GF-D8 (cell line): ENCODE measurements at places on chromosomes 7 and 10.
A peak's percentile ranks its signal among the peaks of the same experiment; 100 is the strongest.

DNA sequence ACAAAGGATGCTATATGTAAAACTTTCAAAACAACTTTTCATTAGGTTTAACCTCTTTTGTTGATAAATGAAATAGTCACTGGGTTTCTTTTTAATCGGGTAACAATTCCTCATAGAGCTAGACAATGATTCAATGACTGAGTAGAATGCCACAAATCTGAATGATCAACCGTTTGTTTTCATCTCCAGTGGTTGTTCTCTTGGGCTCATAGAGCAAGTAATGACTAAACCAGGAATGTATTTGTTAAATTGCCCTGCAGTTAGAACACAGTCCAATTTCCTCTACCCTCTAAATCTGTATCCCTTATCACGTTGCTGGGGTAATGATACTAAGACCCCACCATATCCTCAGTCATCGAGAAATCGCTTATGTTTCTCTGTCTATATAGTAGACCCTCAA is 40.0 kb downstream of the CNNM1 start:
- no peak for DNase-seq

DNA sequence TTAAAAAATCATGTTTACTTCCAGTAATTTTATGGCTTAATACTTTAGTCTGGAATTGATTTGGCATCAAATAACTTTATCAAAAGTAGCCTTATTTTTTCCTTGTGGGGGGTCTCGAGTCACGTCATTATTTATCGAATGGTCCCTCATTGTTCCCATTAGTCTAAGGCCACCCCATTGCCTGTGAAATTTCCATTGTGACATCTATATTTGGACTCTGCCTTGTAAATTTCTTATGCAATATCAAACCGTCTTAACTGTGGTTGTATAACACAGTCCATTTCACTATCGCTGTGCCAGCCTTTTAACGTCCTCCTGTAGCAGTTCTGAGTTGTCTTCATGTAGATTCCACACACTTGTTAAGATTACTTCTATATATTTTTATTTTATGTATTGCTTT is 103.9 kb upstream of the RET start:
- peak; percentile 95 for DNase-seq

DNA sequence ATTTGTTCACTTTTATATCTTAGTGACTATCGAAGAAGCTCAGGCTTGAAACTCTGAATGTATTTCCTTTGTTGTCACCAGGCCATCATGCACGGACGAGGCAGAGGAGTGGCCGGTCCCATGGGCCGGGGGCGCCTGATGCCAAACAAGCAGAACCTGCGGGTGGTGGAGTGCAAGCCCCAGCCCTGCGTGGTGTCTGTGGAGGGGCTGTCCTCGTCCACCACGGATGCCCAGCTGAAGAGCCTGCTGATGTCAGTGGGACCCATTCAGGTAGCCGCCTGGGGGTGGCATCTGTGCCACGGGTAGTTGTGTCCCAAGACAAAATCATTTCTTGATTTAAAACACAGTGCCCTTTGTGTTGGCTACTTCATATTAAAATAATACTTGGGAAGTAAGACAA is 45.9 kb downstream of the SHH start:
- no peak for DNase-seq

GRCh38 chr7:43639858-43640491 is 57.1 kb downstream of the STK17A start:
- no peak for DNase-seq

- DNase-seq, result no peak
These were observed 559 bp downstream of the KCNMA1 start for GRCh38 chr10:77636967-77637531.

GRCh38 chr7:156386097-156386496 is 254.5 kb upstream of the RNF32 start:
- DNase-seq, result no peak

DNA sequence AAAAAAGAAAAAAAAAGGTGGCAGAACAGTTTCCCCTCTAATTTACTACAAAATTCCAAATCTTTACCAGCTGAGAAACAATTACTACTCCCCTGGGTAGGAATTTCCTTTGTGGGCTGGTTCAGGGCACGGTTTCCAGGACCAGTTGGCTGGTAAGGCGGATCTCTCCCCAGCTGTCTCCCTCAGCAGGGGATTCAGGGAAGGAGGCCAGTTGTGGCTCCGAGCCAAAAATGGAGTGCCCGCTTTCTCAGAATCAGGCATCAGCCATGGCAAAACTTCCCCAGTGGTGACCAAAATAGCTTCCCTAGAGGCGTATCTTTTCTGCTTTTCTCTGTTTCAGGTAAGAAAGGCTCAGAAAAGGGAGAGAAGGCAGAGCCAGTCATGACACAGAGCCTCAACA is 91.2 kb downstream of the ZNF22 start:
- DNase-seq, result no peak

- DNase-seq, result no peak
These were observed 75.4 kb downstream of the FGFR2 start for GRCh38 chr10:121522831-121523230.

GRCh38 chr7:87220734-87221215 is 1.2 kb upstream of the TMEM243 start:
- no peak for DNase-seq

DNA sequence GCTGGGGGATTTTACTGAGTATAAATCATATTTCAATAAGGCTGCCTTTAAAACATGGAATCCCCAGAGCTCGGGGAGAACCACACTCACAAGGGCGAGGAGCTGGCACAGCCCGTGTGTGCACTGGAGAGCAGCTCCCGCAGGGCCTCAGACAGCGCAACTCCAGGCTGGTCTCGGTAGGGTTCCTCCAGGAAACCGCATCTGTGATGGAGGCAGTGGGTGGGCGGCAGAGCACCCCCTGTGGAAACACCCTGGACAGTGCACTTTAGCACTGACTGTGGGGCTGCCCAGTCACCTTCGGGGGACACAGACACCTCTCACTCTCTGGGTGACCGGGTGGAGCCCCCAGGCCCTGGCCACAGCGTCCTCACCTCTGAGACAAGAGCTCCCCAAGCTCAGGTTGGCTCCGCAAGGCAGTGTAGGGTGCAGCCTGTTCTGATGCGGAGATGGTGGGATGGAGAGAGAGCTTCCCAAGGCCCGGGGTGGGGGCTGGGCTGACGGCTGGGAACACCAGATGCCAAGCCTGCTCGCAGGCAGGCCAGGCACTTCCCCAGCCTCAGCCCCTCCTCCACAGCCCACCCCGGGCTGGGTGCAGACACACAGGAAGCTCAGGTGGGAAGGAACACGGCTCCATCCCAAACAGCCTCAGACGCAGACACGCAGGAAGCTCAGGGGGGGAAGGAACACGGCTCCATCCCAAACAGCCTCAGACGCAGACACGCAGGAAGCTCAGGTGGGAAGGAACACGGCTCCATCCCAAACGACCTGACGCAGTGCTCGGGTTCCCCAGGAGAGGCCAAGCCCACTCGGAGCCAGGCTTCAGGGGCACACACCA is 224.4 kb downstream of the MAD1L1 start:
- no peak for DNase-seq

- no peak for DNase-seq
These were observed 64.0 kb downstream of the BBS9 start for GRCh38 chr7:33193308-33193864.

GRCh38 chr7:86643561-86644281 is at the start of gene GRM3:
TSS of gene GRM3 (plus strand) at chr7:86643909. CDS start at chr7:86765146, 121,237 bp downstream.
- DNase-seq, result no peak

DNA sequence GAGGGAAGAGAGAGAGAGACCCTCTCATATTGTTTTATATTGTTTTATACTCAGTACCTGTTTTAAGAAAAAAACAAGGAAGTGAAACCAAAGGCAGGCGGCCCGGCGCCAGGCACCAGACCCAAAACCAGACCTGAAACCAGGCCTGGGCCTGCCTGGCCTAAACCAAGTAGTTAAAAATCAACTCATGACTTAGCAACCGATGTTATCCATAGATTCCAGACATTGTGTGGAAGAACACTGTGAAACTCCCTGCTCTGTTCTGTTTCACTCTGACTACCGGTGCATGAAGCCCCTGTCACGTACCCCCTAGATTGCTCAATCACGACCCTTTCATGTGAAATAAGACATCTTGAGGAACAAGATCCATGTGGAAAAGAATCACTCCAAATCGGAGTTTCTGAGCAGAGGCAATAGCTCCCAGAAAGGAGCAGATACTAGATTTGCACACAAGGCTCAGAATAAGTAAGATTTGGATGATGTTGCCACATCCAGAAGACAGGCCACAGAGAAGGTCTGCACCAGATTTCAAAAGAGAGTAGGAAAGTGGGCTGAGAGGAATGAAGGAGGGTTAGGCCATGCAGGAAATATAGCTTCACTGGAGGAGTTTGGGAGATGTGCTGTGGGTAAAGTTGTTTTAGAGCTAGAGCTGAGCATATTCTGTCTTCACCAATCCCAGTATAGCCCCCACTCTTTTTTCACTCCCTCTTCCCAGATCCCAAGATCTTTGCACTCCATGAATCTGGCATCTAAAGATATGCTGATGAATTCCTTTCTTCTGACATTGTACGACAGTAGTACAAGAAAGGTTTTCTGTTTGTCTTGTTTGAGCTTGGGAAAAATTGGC is 8.8 kb upstream of the ZNF248 start:
- no peak for DNase-seq

DNA sequence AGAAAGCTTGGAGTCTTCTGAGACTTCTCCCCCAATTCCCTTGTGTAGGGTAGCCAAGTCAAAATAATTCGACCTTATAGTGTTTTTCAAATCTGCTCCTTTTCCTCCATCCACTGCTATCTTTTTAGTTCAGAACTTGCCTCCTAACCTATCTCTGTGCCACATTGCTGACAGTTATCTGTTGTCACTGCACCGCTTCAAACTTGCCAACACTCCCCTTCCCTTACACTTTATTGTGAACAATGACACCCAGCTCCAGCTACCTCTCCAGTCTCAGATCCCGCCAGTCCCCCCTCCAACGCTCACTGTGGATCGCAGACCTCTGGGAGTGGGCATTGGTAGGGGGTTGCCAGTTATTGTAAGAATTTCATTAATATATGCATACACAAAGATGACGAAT is 16.3 kb upstream of the HPS1 start:
- DNase-seq, result no peak

- no peak for DNase-seq
These were observed 61.4 kb upstream of the PPP1R3C start for GRCh38 chr10:91694170-91694794.

DNA sequence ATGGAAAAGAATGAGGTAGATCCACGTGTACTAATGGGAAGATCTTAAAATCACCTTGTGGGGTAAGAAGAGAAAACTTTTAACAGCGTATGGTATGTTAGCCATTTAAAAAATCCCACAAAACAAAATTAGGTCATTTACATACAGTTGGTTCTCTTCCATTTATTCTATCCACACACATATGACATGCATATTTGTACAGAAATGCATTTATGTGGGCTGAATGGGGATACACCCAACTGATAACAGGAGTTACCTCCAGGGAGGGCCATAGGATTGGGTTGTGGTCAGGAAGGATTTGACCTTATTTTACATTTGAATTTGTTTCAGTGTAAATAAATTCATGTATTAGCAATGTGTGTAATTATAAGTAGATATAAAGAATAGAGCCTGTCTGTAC is 71.5 kb downstream of the MCMBP start:
- no peak for DNase-seq

DNA sequence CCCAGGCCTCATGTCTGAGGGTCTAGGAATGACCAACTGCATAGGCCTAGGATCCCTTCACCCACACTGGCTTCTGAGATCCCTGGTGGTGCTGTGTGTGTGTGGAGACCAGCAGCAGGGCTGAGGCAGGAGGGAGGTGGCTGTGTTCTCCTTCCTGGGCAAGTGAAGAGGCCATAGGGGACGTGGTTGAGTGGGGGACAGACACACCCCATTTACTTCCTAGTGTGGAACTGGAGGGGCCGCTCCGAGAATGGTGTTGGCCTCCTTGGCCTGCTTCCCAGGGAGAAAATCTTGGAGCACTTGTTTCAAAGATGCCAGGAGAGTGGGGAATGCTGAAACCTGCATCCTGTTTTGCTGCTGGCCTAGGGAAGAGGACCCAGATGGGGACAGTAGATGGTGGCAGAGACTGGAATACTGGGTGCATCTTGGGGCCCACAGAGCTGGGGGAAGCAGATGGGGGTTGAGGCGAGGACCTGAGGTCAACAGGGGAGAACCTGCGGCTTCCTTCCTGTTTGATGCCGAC is 19.1 kb downstream of the UBTD1 start:
- DNase-seq, result no peak

GRCh38 chr10:124992462-124993344 is 50.8 kb downstream of the ZRANB1 start:
- no peak for DNase-seq

GRCh38 chr7:36547416-36547815 is 157.8 kb downstream of the ANLN start:
- no peak for DNase-seq

GRCh38 chr10:81303656-81304055 is 571.3 kb upstream of the NRG3 start:
- DNase-seq, result no peak

DNA sequence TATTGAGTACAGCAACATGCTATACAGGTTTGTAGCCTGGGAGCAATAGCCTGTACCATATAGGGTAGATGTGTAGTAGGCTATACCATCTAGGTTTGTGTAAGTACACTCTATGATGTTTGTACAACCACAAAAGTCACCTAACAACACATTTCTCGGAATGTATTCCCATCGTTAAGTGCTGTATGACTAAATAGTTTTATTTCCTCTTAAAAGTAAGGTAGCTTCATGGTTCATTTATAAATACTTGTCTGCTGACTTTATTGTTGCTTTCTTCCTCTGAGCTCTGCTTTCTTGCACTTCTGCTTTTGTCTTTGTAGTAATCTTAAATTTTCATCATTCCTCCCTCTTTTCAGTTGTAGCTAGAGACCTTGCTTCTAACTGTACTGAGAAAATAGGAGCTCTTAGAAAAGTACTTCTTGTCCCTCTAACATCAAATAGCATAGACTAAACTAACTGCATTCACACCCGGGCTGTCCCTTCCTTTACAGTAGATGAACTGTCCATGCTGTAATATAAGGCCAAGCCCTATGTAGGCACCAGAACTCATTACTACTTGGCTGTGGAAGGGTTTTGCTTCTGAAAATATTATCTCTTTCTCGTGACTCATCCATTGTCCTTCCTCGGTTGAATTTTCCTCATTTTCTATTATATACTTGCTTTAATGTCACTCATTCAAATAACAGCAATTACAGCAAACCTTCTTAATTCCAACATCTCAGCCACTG is 55.4 kb upstream of the FAM3C start:
- no peak for DNase-seq
